ENCODE measurements at places on chromosomes 4 and X.

GRCh38 chr4:173272996-173273395, 61.2 kb downstream of the HMGB2 start:
- no peak for DNase-seq

DNA sequence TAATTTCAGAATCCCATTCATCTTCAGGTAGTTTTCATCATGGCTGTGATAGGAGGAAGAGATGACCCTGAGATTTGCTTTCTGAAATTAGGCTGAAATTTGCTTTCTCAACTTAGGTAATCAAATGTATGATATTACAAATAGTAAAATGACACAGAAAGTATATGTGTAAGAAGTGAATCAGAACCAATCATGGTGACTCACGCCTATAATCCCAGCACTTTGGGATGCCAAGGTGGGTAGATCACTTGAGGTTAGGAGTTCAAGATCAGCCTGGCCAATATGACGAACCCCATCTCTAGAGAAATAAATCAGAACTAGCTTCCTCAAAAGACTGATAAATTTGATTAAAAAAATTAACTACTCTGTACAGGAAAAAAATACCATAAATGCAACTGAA, 555.4 kb downstream of the STPG2 start:
- no peak for DNase-seq

DNA sequence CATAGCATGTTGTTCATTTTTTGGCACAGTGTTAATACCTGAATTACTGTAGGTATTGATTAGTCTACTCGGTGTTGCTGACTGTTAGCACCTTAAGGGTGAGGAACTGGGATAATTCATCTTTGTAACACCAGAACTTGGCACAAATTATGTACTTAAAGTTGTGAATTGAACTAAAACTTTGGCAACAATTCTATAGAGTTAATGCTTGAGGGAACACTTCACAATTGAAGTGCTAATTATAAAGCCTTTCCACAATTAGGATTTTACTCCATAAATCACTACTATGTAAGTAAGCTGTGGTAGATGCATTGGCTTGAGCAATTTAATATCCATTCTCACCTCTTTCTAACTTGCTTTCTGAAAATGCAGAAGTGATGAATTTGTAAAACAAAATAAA, 686.7 kb downstream of the PDHA2 start:
- no peak for DNase-seq

DNA sequence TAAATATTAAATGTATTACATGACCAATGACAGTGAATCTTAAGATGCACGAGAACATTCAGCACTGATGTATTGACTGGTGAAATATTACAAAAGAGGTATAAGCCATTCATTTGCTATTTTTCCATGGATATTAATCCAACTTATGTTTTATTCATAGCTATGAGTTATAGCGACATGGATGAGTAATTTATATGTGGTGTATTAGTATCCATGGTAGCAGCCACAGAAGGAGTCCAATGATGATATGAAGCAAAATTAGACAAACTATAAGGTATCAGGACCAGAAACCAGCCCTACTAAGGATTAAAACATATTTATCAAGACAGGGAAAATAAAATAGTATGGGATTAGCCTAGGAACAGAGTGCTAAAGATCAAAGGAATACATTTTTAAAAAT, 50.7 kb downstream of the THAP9 start:
- no peak for DNase-seq

DNA sequence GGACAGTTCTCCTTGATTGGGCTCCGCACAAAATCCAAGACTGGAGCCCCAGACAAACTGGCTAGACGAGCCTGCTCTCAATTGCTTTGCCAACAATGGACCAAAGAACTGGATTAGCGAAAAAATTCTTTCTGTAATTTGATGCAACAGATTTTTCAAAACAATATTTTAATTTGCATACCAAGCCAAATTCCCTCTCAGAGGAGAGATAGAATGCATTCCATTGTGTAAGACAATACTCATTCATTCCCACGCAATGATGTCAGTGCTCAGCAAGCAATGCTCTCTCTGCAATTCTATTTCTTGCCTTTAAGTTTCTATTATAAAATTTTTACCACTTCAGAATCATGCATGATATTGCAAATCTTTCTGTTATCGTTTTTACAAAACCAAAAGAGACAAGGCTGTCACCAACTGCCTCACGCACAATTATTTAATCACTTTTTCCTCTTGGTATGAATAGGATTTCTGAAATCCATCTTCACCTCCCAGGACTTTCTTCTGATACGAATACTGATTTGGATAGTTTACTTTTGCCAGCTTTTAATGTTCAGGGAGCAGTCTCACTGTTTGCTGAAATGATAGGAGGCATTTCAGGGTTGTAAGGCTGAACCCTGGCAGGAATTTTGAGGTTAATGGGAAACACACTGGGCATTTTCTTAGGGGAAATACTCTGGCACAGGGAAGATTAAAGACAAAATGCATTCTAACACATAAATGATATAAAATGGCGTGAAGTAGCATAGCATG, 46.1 kb upstream of the HCCS start:
- DNase-seq, result no peak

DNA sequence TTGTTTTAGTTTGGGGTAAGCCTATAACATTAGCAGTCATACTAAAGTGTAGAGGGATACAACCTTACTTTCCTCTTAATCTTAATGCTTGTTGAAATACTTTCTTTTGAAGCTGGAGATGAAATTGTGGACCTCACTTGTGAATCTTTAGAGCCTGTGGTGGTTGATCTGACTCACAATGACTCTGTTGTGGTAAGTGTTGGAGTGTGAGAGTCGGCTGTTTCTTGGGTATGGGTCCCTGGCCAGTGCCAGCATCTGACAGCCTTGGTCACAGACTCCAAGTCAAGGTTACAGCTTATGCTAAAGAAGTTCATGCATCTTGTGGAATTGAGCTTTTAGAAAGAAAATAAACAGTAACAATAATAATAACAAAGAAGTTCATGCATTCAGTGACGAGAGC, 31.6 kb downstream of the RNF4 start:
- DNase-seq, result no peak

- no peak for DNase-seq
Measured at GRCh38 chrX:17605676-17606075, 131.6 kb upstream of the SCML1 start.

- DNase-seq, result no peak
Measured at GRCh38 chrX:79263550-79263949, 103.6 kb downstream of the ITM2A start.

DNA sequence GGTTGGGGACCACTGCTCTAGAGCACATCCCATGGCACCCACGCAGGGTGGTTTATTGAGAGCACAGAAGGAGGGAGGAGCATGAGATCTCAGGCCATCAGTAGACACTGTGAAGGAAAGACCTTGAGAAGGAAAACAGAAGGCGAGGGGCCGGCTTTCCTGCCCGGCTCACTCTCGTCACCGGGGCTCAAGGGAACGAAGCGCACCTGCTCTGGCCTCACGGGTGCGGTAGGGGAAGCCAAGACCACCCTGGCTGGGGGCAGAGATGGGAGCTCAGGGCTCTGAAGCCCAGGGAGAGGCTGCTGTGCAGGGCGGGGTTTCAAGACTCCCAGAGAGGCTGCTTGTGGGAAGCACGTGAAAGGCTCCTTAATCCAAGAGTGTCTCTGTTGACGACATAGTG, 105.9 kb downstream of the TNIP2 start:
- DNase-seq, result no peak
